ENCODE measurements at places on chromosomes 11 and 22.

DNA sequence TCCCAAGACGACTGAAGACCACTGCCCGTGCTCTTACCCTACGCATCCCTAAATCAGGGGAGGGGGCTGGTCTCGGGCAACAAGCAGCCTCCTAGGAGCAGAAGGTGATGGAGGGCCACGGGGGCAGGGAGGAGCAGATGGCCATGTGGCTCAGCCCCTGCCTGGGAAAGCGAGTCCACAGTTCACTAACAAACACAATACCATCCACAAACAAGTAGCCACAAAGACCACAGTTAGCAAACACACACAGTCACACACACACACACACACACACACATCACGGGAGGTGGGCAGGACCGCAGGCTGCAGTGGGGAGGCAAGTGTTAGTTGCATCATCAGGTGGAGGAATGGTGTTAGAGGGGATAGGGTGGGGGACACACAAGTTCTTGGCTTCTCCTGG is 13.2 kb upstream of the FXYD2 start:
- DNase-seq: no peak

GRCh38 chr22:26234296-26234695 is 65.0 kb downstream of the SEZ6L start:
- no peak for DNase-seq

DNA sequence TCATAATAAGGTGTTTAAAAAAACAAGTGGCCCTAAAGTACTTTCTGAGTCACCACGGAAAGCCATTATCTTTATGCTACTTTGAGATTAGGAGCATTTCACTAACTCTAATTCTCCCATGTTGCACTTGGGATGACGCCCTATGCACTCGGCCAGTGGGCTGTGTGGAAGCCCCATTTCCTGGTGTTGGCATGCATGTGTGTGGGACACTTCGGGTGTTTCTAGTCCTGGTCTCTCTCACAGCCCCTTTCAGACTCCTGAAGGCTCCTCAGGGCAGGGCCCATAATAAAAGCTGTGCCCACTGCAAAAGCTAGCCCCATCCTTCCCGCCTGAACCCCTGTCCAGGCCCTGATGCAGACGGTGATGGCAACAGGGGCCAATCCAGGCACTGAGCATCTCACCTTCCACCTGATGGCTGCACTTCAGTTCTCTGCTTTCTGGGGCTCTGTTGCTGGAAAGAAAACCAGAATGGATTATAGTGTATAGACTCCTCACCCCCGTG is 14.9 kb upstream of the FXYD2 start:
- DNase-seq: no peak

GRCh38 chr11:74641289-74641688 is 48.9 kb downstream of the POLD3 start:
- DNase-seq: no peak

DNA sequence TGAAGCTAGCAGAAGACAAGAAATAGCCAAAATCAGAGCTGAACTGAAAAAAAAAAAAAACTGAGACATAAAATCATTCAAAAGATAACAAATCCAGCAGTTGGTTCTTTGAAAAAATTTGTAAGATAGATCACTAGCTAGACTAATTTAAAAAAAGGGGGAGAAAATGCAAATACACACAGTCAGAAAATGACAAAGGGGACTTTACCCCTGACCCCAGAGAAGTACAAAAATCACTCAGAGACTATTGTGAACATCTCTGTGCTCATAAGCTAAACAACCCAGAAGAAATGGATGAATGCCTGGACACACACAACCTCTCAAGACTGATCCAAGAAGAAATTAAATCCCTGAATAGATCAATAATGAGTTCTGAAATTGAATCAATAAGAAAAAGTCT is 914.3 kb upstream of the API5 start:
- DNase-seq: no peak

DNA sequence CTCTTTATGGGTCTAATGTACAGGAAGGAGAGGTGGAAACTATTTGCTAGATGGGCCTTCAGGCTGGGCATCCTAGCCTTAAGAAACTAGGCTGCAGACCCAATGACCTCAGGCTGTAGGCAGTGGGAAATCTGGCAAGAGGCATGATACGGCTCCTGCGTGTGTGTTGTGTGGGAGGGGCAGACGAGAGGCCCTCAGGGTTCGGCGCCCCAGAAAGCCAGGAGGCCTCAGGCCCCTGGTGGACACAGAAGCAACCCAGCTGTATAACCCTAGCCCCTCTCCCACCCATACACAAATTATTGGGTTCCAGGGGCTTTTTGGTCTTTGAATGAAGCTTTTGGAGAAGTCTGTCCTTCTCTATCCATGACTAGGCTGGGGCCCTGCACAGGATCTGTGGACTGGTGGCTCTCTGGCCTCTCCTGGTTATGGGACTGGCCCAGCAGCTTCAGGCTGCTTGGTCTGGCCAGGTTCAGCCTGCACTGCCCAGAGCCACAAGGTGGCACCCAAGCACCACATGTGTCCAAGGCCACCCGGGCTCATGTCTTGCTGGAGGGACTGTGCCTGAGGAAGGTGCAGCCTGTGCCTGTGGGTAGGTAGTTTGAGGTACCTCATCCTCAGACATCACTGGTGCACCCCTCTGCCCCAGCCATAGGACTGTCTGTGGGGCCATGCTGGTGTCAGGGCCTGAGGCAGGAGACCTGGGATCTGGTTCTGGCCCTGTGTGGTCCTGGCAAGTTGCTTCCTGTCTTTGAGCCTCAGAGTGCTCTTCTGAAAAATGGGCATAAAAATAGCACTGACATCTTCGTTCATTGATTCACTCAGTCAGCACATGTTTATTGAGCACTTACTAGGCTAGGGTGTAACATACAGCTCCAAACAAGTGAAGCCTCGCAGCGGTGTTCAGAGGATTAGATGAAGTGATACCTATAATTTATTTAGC is 87.5 kb downstream of the RRM1 start:
- DNase-seq: peak; percentile 28

DNA sequence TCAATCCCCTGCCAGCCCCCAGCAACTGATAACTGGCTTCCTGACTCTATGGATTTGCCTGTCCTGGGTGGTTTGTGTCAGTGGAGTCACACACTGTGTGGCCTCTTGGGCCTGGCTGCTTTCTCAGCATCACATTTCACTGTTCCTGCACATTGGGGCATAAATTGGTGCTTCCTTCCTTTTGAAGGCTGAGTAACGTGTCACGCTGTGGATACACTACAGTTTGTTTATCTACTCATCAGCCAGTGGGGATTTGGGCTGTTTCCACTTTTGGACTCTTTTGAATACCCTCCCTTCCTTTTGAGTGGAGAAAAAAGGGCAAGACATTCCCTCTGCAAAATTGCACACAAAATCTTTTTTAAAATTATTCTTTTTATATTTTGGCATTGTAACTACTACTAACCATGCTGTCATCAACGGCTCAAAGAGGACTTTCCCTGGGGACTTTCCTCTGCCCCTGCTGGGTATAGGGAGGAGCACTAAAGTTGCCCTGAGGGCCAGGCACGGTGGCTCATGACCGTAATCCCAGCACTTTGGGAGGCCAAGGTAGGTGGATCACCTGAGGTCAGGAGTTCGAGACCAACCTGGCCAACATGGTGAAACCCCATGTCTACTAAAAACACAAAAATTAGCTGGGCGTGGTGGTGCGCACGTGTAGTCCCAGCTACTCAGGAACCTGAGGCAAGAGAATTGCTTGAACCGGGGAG is 7.8 kb upstream of the CELSR1 start:
- DNase-seq: no peak

GRCh38 chr11:93032580-93032979 is 63.1 kb downstream of the MTNR1B start:
- DNase-seq: no peak

DNA sequence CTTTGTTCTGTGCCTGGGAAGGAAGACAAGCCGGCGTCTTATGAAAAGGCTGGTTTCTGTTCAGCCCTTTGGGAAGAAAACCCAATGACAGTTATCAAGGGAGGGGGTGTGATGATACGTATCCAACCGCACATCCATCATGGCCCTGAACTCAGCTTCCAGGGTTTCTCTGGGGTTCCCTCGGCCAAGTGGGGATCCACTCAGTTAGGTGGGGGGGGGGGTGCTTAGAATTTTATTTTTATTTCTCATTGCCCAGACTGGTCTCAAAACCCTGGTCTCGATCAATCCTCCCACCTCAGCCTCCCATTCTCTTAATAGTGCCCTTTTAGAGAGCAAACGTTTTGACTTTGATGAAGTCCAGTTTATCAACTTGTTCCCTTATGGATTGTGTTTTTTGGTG is 25.7 kb downstream of the KCNQ1 start:
- DNase-seq: no peak

- no peak for DNase-seq
Measured at GRCh38 chr11:13297917-13298356, 20.3 kb downstream of the BMAL1 start.

DNA sequence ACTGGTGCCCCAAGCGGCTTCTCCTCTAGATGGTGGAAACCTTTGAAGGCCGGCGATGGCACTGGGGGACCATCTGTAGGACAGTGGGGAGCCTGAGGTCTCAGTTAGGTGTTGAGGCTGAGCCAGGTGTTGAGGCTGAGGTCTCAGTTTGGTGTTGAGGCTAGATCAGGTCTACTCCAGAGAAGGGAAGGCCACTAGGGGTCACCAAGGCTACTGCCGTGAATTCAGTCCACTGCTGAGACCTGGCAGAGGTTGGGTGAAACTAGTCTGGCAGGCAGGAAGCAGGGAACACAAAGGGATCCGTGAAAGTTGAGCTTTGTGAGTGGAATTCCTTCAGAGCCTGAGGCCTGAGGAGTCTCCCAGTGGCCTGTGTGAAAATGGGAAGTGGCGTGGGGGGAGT is 123.8 kb upstream of the FGF3 start:
- peak; percentile 14 for DNase-seq

- peak; percentile 94 for DNase-seq
Measured at GRCh38 chr22:24247564-24248344, 2.9 kb upstream of the GGT5 start.

- no peak for DNase-seq
Measured at GRCh38 chr11:26878959-26879581, 114.8 kb upstream of the FIBIN start.

- DNase-seq: peak; percentile 37
Measured at GRCh38 chr11:35838071-35838470, 105.8 kb upstream of the LDLRAD3 start.

DNA sequence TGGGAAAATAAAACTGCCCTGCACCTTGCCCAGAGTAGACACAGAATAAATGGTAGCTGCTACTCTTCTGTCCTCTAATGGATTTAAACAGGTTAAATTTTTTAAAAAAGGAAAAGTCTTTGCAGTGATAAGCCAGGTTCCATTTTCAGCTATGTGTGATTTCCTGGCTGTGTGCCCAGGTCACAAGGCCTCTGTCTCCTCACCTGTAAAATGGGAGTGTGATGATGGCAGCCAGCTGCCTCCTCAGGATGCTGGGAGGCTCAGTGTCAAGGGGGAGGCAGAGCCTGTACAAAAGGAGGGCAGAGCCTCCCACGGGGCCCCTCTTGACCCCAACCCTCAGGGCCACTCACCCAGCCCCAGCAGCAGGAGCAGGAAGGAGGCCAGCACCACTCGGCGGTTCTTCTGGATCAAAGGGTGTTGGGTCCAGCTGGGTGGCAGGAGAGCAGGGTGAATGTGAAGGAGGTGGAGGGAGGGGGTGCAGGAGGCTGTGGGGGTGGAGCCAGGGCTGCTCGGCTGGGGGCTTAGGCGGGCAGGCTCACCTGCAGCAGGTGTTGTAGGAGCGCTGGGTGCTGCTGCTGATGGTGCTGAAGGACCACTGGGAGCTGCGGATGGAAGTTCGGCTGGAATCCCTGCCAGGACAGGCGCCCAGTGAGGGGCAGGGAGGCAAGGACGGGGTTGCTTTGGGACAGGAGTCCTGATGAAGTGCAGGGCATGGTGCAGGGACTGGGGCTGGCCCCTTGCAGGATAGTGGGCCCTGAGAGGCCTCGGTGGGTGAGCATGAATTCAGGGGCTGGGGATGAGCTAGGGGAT is 1.9 kb downstream of the TMEM134 start:
- no peak for DNase-seq

DNA sequence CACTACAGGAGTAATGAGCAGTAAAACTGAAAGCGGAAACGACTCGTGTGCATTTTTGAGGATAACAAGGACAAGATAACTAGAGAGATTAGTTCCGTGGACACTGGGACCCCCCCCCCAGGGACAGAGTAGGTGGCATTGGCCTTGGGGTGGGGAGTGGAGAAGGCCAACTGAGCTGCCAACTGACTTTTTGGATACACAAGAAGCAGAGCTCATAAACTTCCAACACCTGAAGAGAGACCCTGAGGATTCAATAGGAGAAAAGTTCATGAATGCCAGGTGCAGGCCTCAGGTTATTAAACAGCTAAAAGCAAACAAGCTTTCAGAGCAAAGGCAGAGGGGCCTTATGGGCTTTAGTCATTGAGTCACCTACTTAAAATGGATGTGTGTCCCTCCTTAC is 17.6 kb upstream of the PRSS23 start:
- DNase-seq: no peak

DNA sequence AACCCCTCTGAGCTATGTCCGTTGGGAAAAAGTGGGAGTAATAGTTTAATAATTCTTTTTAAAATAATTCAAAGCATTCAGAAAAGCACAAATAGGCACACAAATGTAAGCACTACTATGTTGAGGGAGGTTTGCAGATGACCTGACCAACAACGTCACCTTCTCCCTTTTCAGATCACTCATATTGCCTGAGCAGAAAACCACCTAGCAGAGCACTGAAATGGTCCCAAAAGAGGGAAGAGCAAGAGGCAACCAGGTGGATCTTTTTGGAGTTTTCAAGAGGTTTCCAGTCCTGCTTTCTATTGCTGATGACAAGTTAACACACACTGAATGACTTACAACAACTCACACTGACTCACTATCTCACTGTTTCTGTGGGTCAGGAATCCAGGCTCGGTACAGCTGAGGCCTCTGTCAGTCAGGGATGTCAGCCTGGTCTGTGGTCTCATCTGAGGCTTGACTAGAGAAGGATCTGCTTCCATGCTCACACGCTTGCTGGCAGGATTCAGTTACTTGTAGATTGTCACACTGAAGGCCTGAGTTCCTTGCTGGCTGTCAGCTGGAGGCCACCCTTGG is 4.3 kb upstream of the PGA3 start:
- no peak for DNase-seq

- DNase-seq: no peak
Measured at GRCh38 chr11:78147807-78148206, 8.4 kb upstream of the ALG8 start.

DNA sequence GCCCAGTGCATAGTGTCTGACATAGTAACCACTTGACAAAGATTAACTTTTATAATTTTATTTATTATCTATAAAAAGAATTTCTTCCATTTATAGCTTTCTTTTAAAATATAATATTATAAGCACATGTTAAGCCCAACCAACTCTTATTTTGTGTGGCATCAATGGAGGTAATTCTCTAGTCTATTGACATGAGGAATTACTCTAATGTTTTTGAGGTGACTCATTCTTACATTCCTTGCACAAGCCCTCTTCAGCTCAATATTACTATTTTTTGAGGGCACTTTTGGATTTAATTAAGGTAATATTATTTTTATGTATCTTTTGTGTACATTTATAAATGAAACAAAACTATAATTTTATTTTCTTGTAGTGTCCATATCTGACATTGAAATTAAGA is 59.6 kb downstream of the AASDHPPT start:
- DNase-seq: no peak

GRCh38 chr11:64036087-64037026 is 626 bp downstream of the FLRT1 start:
- DNase-seq: peak; percentile 22

Measured in AG10803 (cell line).